Activated CD4-positive, alpha-beta T cell treated with anti-CD3 and anti-CD28 coated beads for 48 hours (primary cell): ENCODE measurements at places on chromosomes 11 and 22.

DNA sequence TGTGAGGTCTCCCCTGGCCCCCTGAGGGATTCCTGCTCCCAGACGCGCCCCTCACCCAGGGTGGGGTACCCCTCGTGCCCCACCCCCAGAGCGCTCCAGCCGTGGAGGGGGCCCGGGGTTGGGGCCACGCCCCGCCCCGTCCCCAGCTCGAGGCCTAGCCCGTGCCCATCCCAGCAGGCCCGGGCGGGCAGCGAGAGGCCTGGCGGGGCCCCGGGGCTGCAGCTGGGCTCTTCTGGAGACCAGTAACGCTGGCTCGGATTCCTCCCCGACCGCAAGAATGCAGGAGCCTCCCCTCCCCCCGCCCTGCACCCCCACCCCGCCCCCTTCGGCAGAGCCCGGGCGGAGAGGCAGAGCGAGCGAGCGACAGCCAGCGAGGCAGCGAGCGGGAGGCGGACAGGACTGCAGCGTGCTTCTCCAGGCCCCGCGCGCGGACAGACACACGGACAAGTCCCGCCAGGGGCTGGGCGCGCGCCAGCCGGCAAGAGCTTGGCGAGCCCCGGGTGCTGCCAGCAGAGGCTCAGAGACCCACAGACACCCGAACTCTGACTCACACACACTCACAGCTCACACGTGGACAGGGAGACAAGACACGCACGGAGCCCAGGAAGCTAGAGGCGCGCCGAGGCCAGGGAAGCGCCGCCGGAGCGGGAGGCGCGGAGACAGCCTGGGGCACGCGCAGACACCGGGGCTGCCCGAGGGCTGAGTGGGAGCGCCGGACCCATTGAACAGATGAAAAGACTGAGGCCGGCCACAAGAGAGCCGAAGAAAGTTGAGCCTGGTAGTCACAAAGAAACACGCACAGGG, 15.2 kb downstream of the BCL9L start:
- DNase-seq, result peak; percentile 54

DNA sequence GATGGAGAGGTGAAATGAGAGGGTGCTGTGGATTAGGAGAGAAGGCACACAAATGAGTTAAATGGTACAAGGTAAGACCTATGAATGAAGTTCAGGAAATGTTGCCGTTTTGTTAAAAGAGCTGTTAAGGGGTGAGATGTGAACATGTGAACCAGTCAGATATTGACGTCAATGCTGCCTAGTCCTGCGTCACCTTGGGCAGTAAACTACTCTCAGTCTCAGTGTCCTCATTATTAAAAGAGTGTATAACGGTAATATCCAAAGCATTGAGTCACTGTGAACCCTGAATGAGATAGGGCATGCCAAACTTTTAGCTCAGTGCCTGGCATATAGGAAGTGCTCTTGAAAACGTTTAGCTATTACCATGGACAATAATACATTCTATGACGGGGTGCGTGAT, 32.4 kb upstream of the SORL1-AS1 start:
- DNase-seq, result no peak

DNA sequence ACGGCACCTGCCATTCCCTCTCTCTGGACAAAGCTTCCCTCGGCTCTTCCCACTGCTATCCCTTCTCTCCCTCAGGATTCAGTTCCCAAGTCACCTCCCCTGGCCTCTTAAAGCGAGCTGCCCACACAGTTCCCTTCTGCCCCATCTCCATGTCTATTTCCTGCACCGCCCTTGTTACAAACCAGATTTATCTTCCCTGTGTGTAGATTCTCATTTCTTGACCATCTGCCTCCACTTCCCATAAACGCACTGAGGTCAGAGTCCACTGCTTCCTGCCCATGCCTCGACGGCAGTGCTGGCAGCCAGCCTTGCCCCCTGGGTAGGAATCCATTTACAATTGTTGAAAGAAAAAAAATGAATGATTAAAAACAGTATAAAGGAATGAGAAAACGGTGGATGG, 11.6 kb upstream of the APOBEC3B start:
- no peak for DNase-seq

DNA sequence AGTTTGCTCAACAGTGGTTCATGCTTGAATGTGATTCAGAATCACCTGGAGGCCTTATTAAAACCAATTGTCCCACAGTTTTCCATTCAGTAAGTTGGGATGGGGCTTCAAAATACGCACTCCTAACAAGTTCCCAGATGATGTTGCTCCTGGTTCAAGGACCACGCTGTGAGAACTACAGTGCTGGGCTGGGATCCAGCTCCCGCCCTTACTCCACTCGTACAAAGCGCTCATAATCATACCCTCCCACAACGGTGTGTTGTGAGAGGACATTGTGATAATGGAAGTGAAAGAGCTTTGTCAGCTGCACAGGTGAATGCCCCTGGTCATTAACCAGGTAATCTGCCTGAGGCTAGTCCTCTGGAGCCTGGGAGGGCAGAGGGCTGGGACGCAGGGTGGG, 1.3 kb upstream of the CD82 start:
- no peak for DNase-seq

GRCh38 chr11:9274499-9275258, 9.5 kb upstream of the DENND5A start:
- no peak for DNase-seq

GRCh38 chr11:36757075-36757474, 159.0 kb upstream of the RAG2 start:
- DNase-seq, result no peak

DNA sequence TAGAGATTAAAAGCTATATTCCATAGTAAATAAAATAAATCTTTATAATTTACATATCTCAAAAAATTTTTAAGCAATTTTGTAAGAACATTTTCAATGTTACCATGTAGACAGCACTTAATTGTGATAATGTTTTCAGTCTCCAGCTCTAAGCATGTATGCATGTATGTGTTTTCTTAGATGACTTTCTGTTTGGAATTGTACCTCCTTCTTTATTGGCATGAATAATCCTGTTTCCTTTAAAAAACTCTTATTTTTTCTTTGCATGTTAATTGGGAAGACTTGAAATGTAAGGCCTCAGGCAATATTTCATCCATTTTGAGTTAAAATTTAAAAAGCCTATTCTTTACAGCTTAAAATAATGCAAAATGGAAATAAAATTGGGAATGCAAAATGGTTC, 2.0 kb upstream of the OR2AG1 start:
- DNase-seq, result no peak

GRCh38 chr11:35304900-35305460, 114.4 kb downstream of the SLC1A2 start:
- no peak for DNase-seq

DNA sequence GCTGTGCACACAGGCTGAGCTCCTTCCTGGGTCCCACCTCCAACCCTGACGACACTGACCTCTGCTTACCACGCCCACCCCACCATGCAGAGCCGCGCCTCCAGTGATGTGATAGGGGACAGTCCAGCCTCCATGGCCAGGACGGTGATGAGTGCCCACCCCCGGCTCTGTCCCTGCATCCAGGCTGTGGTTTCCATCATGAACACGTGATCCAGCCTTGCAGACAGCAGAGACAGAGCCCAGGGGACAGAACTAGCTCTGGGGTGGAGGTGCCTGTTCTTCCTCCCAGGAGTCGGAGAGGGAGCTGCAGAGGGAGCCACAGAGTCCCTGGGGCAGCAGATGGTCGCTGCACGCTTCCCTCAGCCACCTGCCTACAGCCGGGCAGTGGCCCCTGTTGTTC, 42.6 kb upstream of the IGSF9B start:
- no peak for DNase-seq

GRCh38 chr11:11149671-11150459, 203.2 kb downstream of the CSNK2A3 start:
- DNase-seq, result no peak

DNA sequence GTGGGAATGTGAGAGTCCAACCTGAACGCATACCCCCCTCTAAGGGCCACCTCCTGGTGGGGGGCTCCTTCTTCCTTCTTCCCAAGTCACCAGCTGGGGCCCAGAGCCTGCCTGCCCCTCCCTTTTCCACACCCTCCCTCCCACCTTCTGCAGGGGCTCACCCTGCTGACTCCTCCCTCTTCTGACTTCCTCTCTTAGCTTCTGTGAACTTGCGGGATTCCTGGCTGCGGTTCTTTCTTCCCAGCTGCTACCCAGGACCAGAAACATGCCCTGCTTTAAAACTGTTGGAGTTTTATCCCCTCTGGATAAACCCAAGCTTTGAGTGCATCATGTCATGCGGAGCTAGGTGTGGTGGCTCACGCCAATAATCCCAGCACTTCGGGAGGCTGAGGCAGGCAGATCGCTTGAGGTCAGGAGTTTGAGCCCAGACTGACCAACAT, 10.2 kb downstream of the LRRC74B start:
- DNase-seq, result no peak

DNA sequence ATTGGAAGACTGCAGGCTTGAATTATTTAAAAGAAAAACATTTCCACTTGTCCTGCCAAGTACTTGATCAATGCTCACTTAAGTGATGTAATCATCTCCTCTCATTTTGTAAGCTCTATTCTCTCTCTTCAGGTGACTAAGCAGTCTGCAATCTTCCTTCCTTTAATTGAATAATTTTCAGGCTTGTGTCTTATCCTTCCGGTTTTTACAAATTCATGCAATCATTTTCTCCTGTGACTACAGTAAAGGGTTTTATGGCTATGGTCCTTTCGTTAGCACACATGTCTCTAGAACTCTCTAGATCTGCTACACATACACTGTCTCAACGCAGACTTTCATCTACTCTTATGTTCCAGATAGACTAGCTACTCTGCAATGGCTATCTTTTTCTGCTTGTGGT, 12.6 kb upstream of the UPB1 start:
- no peak for DNase-seq

DNA sequence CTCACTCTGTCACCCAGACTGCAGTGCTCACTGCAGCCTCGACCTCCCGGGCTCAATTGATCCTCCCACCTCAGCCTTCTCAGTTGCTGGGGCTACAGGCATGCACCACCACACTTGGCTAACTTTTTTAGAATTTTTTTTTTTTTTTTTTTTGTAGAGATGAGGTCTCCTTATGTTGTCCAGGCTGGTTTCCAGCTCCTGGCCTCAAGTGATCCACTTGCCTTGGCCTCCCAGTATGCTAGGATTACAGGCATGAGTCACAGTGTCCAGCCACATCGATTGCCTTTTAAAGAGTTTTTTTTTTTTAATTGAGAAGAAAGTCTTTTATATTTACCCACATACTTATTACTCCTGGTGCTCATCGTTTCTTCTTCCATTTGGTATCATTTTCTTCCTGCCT, 30.0 kb downstream of the PARVG start:
- no peak for DNase-seq

- no peak for DNase-seq
Observed at GRCh38 chr22:30413745-30414524, 11.6 kb upstream of the MTFP1 start.

- DNase-seq, result no peak
Observed at GRCh38 chr11:72493426-72494108, 59.2 kb upstream of the CLPB start.

- no peak for DNase-seq
Observed at GRCh38 chr11:119934267-119934666, 203.6 kb downstream of the TRIM29 start.

DNA sequence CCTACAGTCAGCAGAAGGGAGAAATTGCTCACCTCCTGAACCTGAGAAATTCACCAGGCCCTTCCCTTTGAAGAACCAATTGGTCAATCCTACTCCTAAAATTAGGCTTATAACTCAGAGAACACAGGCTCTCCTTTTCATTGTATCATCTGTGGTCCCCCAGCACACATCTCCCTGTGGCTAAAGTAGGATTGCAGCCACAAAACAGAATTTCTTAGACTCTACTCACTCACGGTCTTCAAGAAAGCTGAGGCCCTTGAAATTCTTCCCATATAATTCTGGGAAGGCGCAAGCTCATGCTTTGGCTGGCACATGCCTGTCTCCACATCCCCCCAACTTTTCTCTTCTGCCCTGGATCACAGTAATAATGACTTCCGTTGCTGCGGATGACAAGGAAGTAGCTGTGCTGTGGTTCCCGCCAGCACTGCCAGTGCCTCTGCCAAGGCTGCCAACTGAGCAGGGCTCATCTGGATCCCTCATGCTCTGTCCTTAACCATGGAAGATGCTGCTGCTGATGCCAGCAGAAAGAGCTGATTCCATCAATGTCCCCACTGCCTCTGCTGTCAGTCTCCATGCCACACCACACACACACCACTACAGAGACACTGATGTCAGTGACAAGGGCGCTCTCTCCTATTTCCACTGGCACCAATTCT, 200.6 kb upstream of the POU2AF2 start:
- no peak for DNase-seq

DNA sequence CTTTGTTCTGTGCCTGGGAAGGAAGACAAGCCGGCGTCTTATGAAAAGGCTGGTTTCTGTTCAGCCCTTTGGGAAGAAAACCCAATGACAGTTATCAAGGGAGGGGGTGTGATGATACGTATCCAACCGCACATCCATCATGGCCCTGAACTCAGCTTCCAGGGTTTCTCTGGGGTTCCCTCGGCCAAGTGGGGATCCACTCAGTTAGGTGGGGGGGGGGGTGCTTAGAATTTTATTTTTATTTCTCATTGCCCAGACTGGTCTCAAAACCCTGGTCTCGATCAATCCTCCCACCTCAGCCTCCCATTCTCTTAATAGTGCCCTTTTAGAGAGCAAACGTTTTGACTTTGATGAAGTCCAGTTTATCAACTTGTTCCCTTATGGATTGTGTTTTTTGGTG, 25.7 kb downstream of the KCNQ1 start:
- no peak for DNase-seq

- peak; percentile 80 for DNase-seq
Observed at GRCh38 chr22:50252082-50253045, 1.3 kb upstream of the HDAC10 start.

GRCh38 chr11:124394408-124394807, 4.4 kb downstream of the OR8B3 start:
- no peak for DNase-seq

GRCh38 chr11:42049186-42049585, 589.7 kb upstream of the LRRC4C start:
- DNase-seq, result no peak

- no peak for DNase-seq
Observed at GRCh38 chr11:42412590-42412989, 899.2 kb upstream of the API5 start.

DNA sequence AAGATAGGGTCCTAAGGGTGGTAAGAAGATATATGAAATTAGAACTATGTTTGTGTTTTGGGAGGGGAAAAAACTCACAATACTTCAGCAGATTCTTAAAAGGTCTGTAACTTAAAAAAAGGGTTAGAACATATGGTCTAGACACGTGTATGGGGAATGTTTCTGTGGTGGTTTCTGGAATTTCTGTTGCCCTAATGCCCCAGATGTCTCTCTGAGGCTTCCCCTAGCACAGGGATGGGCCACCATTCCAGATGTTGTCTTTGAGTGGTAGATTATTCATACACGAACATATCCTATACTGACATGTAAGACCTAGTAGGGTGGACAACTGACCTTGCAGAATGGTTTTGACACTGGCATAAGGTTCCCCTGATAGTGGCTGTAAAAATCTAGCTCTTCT, 26.2 kb downstream of the EHF start:
- no peak for DNase-seq

- DNase-seq, result no peak
Observed at GRCh38 chr11:68527585-68527984, 67.0 kb downstream of the PPP6R3 start.

- DNase-seq, result no peak
Observed at GRCh38 chr11:3623767-3624458, 17.9 kb downstream of the ART5 start.
